Hindlimb muscle (tissue), 1 donor: ENCODE measurements at places on chromosomes 5 and 9. TPM values are rescaled to one million over a fixed set of nuclear protein-coding genes. Genes with fewer than 3 reads are reported as not detected.

CAST gene
- polyA plus RNA-seq = 119 TPM

PCDHB7 gene
- 3.2 TPM for polyA plus RNA-seq

ANGPTL2 gene
- polyA plus RNA-seq = 49.4 TPM

HSD17B4 gene
- 61.4 TPM for polyA plus RNA-seq

CCDC192 gene
- polyA plus RNA-seq = 0.88 TPM

CDH9 gene
- polyA plus RNA-seq = not detected

PARP8 gene
- polyA plus RNA-seq = 13.2 TPM

ANKRD34B gene
- polyA plus RNA-seq = 0.08 TPM

FRMD3 gene
- 15.4 TPM for polyA plus RNA-seq

PCDHA4 gene
- polyA plus RNA-seq = 0.12 TPM

DNA sequence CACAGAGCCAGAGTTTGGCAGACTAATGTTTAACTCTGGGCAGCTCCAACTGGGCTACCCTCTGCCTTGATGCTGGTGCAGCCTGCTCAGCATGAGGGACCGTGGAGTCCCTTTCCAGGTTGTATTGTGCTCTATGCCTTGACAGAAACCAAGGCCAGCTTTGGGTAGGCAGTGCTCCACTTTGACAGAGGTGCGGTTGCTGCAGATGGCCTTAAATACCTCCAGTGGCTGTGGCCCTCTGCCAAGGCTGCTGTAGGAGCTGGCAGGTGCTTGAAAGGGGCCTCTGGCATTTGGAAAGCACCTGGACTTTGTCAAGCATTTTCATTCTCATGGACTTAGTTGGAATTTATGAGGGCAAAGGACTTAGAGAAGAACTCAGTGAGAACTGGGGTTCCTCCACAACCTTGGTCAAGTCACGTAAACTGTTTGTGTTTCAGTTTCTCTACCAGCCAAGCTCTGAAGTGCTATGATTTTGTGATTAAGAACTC is 249.7 kb upstream of the ZNF462 start:
- DNase-seq = no peak

DNA sequence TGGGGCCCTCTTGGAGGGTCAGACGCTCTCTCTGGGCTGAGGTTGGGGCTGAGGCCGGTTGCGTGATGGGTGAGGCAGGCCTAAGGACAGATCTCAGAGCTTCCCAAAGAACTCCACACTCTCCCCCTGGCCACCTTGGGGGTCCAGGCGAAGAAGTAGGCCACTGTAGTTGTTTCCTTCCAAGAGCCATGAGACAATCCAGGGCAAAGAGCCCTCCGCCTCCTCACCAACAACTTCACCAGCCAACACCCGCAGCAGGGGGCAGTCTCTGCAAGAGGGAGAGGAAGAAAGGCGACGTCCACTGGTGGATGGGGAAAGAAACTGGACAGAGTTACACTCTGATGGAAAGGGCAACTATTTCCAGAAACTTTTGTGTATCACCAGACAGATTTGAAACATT is 10.7 kb downstream of the SLC35A4 start:
- DNase-seq = no peak

GRCh38 chr9:136629001-136629878 is 33.5 kb upstream of the EGFL7 start:
- no peak for DNase-seq

- DNase-seq = no peak
Measured at GRCh38 chr9:4739587-4740387, 1.2 kb downstream of the AK3 start.

- no peak for DNase-seq
Measured at GRCh38 chr9:114953959-114954358, 23.6 kb upstream of the TNFSF8 start.

DNA sequence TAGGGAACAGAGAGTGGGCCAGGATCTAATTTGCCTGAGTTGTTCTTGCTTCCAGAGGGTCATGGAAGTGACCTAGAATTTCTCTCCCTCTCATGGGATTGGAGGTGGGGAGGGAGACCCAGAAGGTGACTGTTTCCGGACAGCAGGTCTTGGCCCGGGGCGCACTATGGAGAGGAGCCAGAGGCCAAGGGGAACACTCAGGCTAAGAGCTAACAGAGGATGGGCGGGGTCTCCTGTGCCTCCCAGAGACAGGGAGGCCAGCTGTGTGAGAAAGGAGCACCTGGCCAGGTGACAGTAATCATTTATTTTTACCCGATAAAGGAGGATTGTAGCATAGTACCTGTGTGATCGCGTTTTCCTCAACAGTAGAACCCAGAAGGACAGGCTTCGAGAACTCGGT is 50.9 kb upstream of the ANKH start:
- no peak for DNase-seq

GRCh38 chr5:125196481-125197111 is 450.2 kb upstream of the ZNF608 start:
- DNase-seq = no peak

DNA sequence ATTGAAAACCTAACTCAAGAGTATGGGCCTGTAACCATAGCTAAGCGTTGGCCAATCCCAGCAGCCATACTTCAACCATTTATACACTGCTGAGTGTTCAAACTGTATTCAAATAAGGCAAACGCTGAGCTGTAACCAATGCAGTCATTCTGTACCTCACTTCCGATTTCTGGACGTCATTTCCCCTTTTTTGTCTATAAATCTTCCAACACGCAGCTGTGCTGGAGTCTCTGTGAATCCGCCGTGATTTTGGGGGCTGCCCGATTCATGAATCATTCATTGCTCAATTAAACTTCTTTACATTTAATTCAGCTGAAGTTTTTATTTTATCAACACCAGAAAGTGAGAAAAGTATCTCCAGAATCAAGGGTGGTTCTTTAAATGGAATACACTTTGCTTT is 31.7 kb downstream of the MTX3 start:
- no peak for DNase-seq

DNA sequence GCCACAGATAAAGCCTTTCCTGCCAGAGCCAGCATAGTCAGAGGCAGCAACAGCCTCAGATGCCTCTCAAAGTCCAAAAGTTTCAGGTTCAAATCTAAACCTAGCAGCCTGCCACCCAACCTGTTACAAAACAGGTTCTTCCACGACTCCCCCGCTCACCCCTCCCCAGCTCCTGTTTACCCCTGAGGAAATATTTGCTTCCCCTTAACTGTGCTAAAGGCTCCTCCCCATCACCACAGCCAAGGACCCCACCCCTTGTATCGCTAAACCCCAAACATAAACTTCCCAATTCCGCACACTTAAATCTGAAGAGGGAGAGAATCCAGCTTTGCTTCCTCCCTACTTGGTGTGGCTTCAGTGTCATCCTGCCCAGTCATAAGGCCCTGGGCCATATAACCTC is 15.4 kb upstream of the VDAC1 start:
- DNase-seq = no peak

DNA sequence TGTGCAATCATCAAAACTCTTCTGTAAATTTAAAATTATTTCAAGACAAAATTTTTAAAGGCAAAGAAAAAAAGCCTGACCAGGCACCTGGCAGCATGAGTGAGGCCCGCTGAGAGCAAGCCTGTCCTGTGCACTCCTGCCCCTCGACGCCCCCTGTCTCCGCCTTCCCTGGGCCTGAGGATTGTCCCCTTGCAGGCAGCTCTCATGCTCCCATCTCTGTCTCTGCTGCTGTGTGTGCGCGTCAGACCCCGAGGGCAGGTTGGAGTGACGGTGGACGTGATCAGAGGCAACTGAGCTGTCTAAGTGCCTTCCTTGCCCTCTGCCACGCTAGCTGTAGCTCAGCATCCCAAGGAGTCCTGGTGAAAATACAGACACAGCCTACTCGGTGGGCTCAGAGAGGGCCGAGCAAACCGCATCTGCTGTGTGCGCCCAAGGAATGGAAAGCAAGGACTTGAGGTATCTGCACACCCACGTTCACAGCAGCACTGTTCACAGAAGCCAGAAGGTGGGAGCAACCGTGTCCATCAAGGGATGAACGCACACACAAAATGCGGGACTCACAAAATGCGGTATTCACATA is 65.5 kb downstream of the SECISBP2 start:
- no peak for DNase-seq

GRCh38 chr5:150123542-150123941 is 32.1 kb downstream of the PDGFRB start:
- no peak for DNase-seq

- peak; percentile 42 for DNase-seq
Measured at GRCh38 chr9:107274953-107275422, 8.1 kb upstream of the RAD23B start.

DNA sequence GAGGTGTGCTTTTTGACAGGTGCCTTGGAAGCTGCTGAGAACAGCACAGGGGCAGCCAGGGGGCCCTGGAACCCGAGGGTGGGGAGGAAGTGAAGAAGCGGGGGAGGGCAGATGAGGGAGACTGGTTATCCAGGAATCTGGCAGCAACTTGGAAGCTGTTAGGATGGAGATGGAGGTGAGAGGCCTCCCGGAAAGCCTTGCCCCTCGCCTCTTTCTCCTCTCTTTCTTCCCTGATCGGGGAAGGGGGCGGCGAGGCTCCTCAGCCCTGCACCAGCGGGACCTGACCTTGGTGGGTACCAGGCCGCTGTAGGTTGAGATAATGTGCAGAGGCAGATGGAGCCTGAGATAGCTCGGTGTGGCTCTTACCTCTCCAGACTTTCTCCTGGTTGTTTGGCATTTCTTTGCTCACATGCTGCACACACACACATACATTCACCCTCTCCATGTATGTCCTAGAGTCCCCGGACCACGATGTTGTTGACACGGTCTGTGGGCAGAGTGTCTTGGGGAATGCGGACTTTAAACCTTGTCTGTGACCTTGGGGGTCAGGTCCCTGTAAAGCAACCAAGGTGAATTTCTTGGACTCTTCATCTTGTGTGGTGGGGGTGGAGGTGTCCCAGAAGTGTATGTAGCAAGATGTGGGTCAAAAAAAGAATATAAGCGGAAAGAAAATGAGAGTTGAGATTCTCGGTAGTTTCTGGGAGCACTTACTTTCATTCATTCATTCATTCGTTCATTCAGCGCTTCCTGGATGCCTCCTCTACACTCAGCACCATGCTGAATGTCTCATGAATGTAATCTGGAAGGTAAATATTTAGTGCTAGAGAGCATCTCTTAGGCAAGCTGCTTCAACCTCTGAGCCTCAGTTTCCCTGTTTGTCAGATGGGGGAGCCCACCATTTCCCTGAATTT is 1.6 kb downstream of the WWC1 start:
- DNase-seq = no peak

DNA sequence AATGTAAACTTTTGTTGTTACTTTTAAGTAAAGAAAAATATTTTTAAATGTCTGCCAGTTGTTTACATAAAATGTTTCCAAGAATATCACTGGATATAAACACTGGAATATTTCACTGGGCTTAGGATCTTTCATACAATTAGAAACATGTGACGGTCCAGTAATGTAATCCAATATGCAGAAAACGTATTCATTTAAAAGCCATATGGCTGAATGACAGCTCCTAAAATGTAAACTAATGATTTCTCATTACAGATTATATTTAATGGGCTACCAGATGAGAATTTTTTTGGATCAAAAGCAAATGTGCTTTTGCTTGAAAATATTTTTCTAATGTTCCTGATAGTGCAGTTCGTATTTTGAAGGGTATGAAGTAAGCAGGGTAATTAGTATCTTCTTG is 124.3 kb downstream of the TTC39B start:
- peak; percentile 16 for DNase-seq

DNA sequence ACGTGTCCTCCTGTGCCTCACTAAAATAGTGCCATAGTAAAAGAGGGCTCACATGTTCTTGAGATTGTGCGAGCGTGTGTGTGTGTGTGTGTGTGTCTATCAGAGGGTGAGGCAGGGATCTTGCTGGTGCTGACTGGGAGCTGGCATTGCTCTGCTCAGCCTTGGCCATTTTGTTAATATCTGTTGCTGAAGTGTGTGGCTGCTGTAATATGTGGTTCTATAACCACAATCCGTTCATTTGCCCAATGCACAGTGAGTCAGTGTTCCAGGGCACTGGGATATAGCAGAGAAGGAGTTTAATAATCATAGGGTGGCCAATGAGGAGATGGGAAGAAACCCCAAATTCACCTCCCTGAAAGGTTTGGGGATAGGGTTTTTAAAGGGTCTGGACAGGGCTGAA is 61.3 kb downstream of the RASGRF2 start:
- no peak for DNase-seq

- DNase-seq = no peak
Measured at GRCh38 chr5:141814064-141814964, 63.9 kb downstream of the PCDH1 start.

DNA sequence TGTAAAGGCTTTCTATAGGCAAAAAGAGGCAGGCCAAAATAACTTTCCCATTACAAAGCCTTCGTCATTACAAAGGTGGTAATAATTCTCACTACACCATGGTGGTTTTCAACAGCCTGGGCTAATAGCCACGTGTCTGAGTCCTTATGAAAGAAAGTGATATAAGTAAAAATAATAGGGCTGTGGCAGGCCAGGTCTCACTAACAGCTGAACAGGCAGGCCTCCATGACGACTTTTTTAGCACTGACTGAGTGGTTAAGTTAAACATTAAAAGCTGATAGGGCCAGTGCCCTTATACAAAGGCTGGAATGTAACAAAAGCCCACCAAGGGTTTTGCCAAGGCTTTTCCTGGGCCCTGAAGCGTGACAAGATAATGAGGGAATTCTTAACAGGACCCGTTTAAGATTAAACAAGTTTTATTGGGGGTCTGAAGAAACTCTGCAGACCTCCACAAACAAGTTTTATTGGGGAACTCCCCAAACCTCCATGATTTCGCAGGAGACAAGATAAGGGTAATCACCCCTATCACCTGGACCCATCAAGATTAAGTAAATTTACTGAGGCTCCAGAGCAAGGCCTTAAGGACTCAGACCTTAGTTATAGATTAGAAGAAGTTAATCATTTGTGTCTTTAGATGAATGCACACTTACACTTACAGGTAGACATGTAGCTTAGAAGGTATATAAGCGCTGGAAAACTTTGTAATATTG is 412.9 kb downstream of the CHSY3 start:
- DNase-seq = no peak

- DNase-seq = peak; percentile 78
Measured at GRCh38 chr5:91288118-91288916, 94.8 kb downstream of the ARRDC3 start.

- DNase-seq = no peak
Measured at GRCh38 chr9:132591751-132592314, 9.4 kb downstream of the BARHL1 start.

- DNase-seq = no peak
Measured at GRCh38 chr5:55699041-55699688, 13.0 kb downstream of the SLC38A9 start.

DNA sequence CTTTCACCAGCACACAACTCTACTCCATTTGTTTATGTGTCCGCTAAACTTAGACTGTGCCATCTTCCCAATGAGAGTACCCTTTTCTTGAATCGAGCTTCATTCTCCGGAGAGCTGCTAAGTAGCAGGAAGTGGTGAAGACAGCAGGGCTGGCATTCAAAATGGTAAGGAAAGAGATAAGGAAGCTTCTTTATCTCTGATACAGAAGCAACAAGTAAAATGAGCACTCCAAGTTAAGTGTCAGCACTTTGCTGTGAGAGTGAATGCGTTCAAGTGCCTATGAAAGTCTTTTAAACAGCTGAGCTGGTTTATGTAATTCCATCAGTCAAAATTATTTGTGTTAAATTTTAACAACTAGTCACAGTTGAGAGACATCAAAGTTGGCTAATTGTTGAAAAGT is 386.8 kb upstream of the PTPRD start:
- no peak for DNase-seq

DNA sequence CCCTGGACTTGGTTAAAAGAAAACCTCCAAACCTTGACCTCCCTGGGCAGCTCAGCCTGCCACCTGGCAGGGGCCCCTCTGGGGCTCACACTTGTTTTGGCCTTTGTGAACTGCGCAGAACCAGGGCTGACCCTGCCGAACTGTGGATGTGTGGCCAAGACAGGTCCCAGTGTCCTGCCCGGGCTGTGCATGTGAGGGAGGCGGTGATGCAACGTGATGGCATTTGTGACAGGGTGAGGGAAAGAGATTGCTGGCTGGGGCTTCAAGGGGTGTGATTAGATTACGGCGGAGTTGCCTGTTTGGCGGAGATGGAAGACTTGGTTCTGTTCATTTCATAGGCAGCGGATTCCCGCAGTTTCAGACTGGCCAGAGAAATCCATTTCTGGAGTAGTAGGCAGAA is 30.4 kb upstream of the NKX2-5 start:
- DNase-seq = no peak
